Cardiac septum (tissue), 1 donor: ENCODE measurements at places on chromosomes 11 and 22.

DNA sequence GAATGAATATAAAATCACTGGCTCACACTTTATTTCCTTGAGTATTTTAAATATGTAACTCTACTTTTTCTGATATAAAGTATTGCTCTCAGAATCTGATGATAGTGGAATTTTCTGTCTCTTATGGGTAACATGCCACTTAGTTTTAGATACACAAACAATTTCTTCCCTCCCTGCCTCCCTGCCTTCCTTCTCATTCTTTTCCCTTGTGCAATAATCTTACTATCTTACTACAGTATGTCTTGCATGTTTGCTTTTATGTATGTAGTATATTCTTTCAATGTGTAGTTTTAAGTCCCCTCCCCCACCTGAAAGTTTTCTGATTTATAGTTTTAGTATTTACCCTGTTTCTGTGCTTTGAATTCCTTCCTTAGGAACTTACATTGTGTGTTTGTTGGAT lies 48.4 kb downstream of the INSC start:
- no peak for DNase-seq

GRCh38 chr11:97895572-97895971 lies 1125.2 kb upstream of the CNTN5 start:
- no peak for DNase-seq

DNA sequence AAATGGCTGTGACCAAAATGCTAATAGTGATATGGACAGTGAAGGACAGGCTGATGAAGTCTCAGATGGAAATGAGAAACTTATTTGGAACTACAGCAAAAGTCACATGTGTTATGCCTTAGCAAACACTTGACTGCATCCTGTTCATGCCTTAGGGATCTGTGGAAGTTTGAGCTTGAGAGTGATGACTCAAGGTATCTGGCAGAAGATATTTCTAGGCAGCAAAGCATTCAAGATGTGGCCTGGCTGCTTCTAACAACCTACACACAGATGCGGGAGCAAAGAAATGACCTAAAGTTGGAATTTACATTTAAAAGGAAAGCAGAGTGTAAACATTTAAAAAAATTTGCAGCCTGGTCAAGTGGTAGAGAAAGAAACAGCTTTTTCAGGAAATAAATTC lies 28.1 kb upstream of the CD81 start:
- DNase-seq: no peak

DNA sequence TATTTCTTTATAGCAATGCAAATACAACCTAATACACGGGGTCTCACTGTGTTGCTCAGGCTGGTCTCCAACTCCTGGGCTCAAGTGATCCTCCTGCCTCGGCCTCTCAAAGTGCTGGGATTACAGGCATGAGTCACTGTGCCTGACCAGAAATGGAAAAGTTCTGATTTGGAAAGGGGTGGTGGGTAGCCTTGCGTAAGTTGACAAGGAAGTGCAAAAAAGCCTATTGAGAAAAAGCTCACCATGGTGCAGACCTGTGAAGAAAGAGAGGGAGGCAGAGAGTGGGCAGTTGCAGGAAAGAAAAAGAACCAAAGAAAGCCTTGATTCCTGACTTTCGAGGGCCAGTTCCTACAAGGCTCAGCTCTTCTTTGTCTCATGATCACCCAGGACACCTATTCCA lies 27.1 kb downstream of the AGBL2 start:
- DNase-seq: peak; percentile 26

DNA sequence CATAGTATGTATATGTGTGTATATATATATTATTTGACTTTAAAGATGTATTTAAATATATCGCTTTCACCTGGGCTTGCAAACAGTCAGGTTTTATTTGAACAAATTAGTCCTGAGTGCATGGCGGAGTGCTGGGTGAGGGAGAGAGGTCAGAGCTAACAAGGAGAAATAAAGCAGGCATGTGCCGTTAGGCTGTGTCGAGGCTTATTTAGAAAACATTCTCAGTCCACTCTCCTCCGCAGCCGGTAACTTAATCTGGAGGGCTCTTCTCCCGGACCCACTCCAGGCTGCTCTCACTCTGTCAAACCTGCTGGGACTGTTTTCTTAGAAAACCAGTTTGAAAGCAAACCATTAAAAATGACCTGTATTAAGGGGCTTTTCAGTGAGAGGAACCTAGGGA lies 455.9 kb downstream of the MN1 start:
- no peak for DNase-seq

GRCh38 chr11:69377029-69377952 lies 83.3 kb downstream of the MYEOV start:
- DNase-seq: no peak
